ENCODE measurements at places on chromosomes 11 and 22.

DNA sequence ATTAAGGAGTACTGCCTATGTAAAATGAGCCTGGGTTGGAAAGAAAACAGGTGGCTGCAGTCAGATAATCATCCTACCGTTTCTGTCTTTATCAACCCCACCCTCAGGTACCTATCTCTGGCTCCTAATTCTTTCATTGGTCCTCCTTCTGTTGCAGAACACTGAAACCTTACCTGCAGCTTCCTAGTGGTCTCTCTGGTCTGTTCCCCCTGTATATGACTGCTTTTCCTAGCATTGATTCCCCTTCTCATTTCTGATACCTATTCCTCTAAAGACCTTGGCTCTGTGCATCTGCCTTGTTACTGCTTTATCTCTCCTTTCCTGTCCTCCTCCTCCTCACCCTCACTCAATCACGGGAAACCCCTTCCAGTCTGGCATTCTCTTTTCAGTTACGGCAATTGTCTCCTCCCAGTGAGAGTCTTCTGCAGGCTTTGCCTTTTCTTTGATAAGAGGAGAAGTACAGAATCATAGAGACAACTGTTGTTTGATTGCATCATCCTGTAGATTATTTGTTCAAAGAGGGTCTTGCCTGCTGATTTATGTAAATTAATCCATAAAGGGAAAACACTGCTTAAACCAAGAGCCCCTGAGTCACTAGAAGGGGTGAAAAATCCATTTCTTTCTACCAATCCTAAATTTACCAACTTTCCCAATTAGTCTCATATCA, 301.2 kb downstream of the AASDHPPT start:
- DNase-seq, result no peak

DNA sequence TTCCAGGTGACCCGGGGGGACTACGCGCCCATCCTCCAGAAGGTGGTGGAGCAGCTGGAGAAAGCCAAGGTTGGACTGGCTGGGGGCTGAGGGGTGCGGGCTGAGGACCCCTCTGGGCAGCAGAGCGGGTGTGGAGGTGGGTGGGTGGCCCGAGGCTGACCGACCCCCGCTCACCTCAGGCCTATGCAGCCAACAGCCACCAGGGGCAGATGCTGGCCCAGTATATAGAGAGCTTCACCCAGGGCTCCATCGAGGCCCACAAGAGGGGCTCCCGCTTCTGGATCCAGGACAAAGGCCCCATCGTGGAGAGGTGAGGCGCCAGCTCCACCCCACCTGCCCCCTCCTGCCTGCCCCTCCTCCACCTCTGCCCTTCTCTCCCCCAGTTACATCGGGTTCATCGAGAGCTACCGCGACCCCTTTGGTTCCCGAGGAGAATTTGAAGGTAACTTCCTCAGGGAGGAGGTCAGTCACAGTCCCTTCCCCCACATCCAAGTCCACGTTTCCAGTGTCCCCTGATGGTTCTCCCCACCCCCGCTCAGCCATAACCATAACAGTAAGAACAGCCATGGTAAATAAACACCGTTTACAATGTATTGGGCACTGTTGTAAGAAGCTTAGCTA, 11.2 kb downstream of the DPP3 start:
- no peak for DNase-seq

GRCh38 chr11:130760515-130761125, 155.7 kb downstream of the SNX19 start:
- no peak for DNase-seq

DNA sequence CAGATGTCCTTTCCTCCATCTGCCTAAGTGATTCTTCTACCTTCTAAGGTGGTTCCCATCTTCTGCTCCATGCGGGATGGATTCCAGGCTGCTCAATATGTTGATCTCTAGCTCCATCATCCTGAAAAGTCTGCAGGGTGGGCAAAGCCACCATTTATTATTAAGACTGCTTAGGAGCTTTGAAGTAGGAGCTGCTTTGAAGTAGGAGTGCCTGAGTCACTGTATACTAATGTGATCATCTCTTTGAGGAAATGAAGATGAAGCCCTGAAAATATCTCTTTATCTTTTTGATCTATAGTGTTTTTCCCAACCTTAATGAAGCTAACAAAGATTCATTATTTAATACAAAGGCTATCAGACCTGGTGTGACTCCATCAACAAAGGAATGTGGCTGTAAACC, 13.1 kb downstream of the HEPHL1 start:
- no peak for DNase-seq

All from choroid plexus epithelial cell (primary cell).